ENCODE measurements at places on chromosomes 1 and 21. TPM values are rescaled to one million over a fixed set of nuclear protein-coding genes. Genes with fewer than 3 reads are reported as not detected.
A peak's percentile ranks its signal among the peaks of the same experiment; 100 is the strongest.

The AGRN gene
- 30.5 TPM for total RNA-seq

The KIF17 gene
- total RNA-seq = not detected

The CD52 gene
- 278 TPM for total RNA-seq

The LRRC53 gene
- not detected for total RNA-seq

The SLFNL1 gene
- 0.08 TPM for total RNA-seq

The PRKACB gene
- total RNA-seq = 49.7 TPM

The MCOLN3 gene
- 0.21 TPM for total RNA-seq

The INSRR gene
- total RNA-seq = 0.20 TPM

The KLF17 gene
- not detected for total RNA-seq

The CCDC27 gene
- not detected for total RNA-seq

The OLIG2 gene
- not detected for total RNA-seq

- DNase-seq = no peak
Measured at GRCh38 chr1:234979296-234980279, 149.0 kb downstream of the TOMM20 start.

GRCh38 chr1:174815036-174815435 lies 184.7 kb upstream of the CACYBP start:
- no peak for DNase-seq

DNA sequence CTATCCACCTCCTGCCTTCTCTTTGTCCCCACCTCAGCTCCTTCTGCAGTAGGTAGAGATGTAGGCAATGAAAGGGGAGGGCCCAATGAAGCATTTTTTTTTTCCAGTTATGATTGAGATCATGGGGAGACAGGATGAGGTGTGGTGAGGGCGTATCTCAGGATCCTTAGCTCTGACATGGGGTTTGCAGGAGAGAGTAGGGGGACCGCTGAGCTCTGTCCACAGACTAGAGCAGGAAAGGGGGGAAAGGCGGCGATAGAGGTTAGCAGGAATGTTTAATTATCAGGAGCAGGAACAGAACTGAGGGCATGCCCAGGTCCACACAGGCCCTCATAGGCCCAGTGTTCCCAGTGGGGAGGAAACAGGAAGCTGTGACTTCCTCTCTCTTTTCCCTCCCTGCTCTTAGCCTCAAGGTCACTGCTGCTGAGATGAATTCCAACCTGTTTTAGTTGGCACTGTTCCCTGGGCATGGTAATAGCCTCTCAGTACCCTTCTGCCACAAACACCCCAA lies 901 bp upstream of the RXFP4 start:
- DNase-seq = no peak

- no peak for DNase-seq
Measured at GRCh38 chr1:208058756-208059155, 147.8 kb upstream of the CD34 start.

- DNase-seq = no peak
Measured at GRCh38 chr1:10910681-10911489, 101.6 kb upstream of the TARDBP start.

DNA sequence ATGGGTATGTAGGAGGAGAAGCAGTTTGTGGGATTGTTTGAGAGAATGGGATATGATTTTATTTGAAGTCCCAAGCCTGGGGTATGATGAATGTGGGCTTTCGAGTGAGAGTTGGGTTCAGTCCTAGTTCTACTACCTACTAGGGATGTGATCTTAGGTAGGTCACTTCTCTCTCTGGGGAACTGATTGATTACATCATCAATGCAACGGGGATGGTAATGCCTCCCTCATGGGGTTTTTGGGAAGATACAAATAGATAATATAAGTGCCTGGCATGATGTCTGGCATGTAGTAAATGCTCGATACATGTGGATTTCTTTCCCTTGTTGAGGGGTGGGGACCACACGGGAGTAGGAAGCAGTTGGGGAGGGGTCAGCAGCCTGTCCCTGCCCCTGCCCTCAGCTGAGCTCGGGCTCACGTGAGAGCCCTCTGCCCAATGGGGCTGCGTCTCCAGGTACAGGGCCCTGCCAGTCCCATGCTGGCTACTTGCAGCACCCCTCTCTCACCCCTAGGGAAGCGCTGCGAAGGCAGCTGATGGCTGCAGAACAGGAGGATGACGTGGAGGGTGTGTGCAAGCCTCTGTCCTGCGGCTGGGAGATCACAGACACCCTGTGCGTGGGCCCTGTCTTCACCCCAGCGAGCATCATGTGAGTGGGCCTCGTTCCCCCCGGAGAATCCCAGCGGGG lies 38.7 kb downstream of the AZIN2 start:
- no peak for DNase-seq

GRCh38 chr1:20472860-20473711 lies 12.9 kb downstream of the CAMK2N1 start:
- DNase-seq = peak; percentile 35

DNA sequence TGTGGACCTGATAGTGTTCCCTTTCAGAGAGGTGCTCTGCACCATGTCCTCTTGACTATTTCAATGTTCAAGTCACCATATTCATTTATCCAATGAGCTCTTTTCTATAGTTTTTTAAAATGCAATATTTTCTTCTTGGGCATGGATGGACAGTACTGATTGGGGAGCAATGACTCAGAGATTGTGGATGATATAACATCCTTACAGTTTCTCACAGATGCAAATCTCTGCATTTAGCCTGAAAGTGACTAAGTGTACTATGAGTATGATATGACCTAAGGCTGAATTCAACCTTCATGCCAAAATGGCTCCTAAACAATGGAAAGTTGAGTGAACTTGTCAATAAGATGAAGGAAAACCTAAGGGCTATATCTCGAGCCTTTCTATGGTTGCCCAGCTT lies 36.5 kb downstream of the C4BPA start:
- no peak for DNase-seq

DNA sequence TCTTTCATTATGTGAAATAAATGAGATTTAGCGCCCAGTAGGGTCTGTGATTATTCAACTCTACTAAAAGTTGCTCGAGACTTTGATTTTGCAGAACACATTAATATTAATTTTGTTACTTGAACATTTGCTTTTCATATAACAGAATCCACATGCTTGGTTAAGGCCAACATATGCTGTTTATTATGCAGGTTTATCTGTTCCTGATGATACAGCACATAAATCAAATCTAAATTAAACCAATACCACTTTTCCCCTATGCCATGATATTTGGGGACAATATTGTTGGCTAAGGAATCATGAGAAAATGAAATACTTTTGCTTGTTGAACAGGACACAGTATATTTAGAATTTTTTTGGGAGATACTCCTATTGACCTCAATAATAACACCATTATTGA lies 291.1 kb downstream of the USP25 start:
- DNase-seq = no peak

DNA sequence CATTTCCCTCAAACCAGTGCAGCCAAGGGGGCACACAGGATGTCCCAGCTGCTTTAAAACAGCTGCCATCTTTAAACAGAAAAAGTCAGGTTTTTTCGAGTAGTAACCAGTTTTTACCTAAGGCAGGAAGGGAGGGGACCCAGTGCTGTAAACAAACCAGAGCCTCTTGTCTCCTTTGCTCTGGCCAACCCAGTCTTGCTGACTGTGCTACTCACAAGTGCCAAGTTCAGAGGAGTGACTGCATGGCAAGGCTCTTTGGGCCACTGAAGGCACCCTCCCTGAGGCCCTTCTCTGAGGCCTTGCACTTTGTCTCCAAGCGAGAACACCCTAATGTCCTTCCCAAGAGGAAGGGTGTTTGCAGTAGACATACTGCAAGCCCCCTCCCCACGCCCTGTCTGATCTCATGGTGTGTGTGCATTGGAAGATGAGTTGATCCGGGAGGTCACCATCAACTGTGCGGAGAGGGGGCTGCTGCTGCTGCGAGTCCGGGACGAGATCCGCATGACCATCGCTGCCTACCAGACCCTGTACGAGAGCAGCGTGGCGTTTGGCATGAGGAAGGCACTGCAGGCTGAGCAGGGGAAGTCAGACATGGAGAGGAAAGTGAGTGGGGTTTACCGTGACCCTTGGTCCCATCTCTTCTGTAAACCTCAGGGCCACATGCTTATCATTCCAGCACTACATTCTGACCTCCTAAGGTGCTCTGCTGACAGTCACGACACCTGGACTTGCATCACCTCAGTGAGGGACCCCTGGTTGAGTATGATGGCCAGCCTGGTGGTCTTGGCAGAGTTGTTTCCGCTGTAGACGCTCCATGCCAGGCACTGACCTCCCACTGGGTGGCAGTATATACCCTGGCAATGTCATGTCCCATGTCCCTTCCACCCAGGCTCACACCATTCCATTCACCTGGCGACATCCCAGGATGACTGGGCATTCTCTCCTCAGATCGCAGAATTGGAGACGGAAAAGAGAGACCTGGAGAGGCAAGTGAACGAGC lies 4.7 kb downstream of the DNALI1 start:
- DNase-seq = peak; percentile 38

- no peak for DNase-seq
Measured at GRCh38 chr1:3577300-3577699, 34.0 kb downstream of the MEGF6 start.

DNA sequence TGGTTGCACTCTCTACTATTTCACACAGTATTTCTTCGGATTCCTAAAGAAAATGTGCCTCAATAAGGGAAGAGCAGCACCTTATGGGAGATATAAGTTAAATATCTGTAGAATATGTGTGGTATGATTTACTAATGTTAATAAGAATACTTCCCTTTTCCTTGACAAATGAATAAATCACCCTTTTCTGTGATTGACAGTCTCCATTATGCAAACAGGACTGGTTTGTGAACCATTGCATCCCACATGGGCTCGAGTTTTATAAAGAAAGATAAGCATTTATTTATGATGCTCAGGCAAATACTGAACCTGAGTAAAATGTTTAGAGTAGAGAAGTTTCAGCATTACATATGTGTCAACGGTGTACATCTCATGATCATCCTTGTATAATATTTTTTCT lies 587.7 kb upstream of the BRINP3 start:
- DNase-seq = no peak

- DNase-seq = no peak
Measured at GRCh38 chr1:3473381-3473844, 18.9 kb downstream of the ARHGEF16 start.

GRCh38 chr1:23222742-23223141 lies 5.4 kb upstream of the HTR1D start:
- DNase-seq = no peak

- DNase-seq = no peak
Measured at GRCh38 chr1:248697907-248698306, 4.7 kb downstream of the OR14I1 start.

DNA sequence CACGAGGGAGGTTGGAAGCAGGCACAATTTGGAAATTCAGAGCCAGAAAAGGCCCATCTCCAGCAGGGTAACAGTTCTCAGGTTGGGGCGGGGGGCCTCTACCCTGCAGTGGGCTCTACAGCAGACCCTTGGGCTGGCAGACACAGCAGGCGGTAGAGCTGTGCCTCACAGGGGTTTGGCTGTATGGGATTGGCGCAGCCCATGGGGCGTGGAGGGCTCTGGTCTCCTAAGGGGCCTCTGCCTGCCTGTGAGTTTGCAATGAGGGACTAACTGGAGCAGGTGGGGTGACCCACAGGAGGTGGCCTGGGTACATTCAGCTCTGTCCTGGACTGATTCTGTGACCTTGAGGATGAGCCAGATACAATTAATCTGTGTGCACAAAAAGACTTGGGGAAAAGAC lies 124.1 kb downstream of the CAMTA1 start:
- DNase-seq = no peak

GRCh38 chr1:21492356-21492625 lies 16.9 kb upstream of the ALPL start:
- no peak for DNase-seq

DNA sequence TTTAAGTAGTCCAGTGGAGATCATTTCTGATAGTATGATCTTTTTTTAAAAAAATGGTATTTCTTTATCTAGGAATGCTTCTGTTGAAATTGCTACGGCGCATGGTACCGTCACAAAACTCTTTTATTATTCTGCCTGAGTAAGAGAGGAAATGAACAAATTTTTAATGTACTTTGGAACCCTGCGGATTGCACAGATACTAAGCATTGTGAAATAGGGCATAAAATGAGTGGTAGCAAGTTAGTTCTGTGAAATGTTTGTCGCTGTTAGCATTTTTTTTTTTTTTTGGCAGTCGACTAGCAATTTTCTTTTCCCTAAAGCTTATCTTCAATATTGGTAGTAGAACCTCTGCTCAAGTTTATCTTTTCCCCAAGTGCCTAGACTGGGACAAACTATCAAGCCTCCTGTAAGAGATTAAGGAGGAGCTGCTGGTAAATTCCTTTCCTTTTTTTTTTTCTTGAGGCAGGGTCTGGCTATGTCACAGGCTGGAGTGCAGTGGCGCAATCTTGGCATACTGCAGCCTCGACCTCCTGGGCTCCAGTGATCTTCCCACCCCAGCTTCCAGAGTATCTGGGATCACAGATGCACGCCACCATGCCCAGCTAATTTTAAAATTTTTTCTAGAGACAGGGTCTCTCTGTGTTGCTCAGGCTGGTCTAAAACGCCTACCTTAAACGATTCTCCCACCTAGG lies 2.2 kb downstream of the ITSN1 start:
- no peak for DNase-seq

DNA sequence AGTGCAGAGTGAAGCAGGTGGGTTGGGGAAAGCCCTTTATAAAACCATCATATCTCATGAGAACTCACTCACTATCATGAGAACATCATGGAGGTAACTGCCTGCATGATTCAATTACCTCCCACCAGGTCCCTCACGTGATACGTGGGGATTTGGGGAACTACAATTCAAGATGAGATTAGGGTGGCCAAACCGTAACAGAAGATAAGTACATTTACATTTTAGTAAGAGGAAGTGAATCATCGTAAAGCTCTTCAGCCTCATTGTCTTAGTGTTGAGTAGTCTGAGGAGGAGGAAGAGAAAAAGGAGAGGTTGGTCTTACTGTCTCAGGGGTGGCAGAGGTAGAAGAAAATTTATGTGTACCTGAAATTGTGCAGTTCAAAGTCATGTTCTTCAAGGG lies 1053.4 kb upstream of the ADGRL4 start:
- DNase-seq = no peak

GRCh38 chr1:6956488-6957159 lies 171.4 kb downstream of the CAMTA1 start:
- no peak for DNase-seq

GRCh38 chr1:147478521-147478920 lies 62.8 kb upstream of the BCL9 start:
- no peak for DNase-seq

GRCh38 chr1:155479205-155479604 lies 83.4 kb downstream of the ASH1L start:
- DNase-seq = no peak

- DNase-seq = no peak
Measured at GRCh38 chr1:75099581-75099980, 34.6 kb upstream of the LHX8 start.

- DNase-seq = no peak
Measured at GRCh38 chr1:243562473-243562872, 287.6 kb downstream of the AKT3 start.

DNA sequence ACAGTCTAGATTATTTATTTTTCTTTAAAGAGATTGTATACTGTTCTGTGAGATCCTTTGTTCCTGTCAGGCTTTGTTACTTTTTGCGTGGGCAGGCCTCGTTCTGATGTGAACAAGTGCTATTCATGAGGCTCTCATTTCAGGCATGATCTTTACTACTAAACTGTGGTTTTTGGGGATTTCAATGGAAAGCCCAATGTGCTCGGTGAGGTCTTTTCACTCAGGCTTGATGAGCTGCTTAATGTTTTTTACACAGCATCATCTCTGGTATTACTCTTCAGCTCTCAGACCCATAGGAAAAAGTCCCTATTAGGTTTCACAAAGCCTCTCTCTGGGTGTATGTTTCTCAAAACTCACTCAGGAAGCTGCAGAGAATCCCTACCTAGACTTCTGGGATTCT lies 419.4 kb downstream of the GPATCH2 start:
- no peak for DNase-seq

Data from activated naive CD8-positive, alpha-beta T cell treated with anti-CD3 and anti-CD28 coated beads for 36 hours (primary cell).